Stimulated activated CD4-positive, alpha-beta T cell treated with anti-CD3 and anti-CD28 coated beads, Interleukin-15, amount 100 ng/mL, for 1 hour (primary cell): ENCODE measurements at places on chromosomes 11 and 22.

- DNase-seq: no peak
Measured at GRCh38 chr22:34743110-34743751, 322.7 kb upstream of the ISX start.

DNA sequence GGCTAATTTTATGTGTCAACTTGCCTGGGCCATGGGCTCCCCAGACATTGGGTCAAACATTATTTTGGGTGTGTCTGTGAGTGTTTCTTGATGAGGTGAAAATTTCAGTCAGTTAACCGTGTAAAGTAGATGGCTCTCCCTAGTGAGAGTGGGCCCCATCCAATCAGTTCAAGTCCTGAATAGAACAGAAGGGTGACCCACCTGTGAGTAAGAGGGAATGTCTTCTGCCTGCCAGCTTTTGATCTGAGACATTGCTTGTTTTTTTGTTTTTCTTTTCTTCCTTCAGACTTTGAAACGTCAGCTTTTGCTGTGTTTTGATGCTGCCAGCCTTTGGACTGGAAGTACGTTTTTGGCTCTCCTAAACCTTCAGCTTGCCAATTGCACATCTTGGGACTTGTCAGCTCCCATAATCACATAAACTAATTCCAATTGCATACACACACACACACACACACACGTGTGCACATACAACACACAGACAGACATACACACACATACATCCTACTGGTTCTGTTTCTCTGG, 300.1 kb downstream of the CNTN5 start:
- DNase-seq: no peak

DNA sequence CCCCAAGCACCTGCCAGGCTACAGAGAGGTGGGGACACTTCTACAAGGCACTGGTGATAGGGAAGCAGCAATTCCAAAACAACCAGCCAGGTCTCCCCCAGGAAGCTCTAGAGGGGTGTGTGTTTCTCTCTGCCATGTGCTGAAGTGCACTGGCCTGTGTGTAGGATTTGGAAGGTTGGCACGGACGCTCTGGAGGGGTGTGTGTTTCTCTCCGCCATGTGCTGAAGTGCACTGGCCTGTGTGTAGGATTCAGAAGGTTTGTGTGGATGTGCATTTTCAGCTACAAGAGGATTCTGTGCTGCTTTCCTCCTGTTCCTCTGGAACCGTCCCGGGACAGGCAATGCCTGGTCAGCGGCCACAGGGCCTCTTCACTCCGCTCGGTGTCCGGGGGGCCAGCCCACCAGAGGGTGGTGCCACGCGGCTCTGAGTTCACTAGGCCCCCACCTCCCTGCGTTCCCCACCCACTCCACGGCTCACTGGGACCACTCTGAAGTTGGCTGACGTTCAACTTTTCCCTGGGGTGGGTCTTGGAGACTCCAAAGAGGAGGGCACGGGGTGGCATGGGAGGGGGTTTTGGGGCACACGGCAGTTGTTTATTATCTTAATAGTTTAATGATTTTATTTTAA, 552.8 kb downstream of the BRD1 start:
- no peak for DNase-seq

DNA sequence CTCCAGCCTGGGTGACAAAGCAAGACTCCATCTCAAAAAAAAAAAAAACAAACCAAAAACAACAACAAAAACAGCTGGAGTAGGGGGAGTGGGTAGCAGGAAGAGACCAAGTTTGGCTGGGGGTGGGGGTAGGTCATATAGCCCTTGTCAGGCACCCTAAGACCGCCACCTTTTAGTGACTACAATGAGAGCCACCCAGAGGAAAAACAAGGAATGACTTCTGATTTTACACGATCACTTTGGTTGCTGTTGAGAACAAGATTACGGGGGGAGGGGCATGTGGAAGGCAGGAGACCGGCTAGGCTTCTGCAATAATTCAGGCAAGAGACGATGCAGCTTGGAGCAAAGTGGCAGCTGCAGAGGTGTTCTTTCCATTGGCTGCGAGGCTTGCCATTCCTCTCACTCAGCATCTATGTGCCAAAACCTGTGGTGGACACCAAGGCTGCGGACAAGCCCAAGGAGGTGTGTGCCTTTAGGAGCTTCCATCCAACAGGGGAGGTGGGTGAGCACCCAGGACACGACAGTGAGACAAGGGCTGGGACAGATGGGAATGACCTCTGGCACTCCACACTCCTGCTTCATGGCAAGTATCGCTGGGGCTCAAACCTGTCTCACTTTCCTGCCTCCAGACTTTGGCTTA, 1.7 kb downstream of the RPS19BP1 start:
- no peak for DNase-seq

- no peak for DNase-seq
Measured at GRCh38 chr11:2862395-2863275, 22.9 kb downstream of the CDKN1C start.
